ENCODE measurements at places on chromosomes 2 and 18.

- no peak for DNase-seq
Measured at GRCh38 chr2:83596592-83597282, 862.3 kb downstream of the SUCLG1 start.

- DNase-seq: peak; percentile 31
Measured at GRCh38 chr18:75679331-75679730, 251.8 kb upstream of the SMIM21 start.

- no peak for DNase-seq
Measured at GRCh38 chr18:46771141-46771540, 14.3 kb upstream of the ST8SIA5 start.

- DNase-seq: no peak
Measured at GRCh38 chr2:153443106-153443505, 35.5 kb downstream of the RPRM start.

- no peak for DNase-seq
Measured at GRCh38 chr2:7438855-7439254, 521.6 kb downstream of the RNF144A start.

- DNase-seq: no peak
Measured at GRCh38 chr2:213247566-213247965, 36.7 kb upstream of the SPAG16 start.

DNA sequence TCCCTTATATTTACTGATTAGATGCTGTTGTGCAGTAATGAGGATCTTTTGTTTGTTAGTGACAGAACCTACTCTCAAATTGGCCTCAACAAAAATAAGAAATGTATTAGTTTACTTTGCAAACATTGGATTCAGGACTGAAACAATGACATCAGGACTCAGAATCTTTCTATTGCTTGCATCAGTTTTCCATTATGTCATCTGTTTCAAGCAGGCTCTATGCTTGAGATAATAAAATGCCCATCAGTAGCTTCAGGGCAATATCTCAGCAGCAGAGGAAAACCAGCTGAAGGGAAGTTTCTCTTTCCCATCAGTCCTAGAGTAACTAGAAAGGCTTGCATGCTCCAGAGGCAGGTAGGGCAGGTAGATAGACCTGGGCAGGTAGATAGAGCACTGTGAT, 375.5 kb upstream of the SLC8A1 start:
- no peak for DNase-seq

GRCh38 chr2:129058981-129059380, 740.3 kb upstream of the HS6ST1 start:
- no peak for DNase-seq

GRCh38 chr18:8787794-8788193, 82.4 kb downstream of the MTCL1 start:
- DNase-seq: no peak

DNA sequence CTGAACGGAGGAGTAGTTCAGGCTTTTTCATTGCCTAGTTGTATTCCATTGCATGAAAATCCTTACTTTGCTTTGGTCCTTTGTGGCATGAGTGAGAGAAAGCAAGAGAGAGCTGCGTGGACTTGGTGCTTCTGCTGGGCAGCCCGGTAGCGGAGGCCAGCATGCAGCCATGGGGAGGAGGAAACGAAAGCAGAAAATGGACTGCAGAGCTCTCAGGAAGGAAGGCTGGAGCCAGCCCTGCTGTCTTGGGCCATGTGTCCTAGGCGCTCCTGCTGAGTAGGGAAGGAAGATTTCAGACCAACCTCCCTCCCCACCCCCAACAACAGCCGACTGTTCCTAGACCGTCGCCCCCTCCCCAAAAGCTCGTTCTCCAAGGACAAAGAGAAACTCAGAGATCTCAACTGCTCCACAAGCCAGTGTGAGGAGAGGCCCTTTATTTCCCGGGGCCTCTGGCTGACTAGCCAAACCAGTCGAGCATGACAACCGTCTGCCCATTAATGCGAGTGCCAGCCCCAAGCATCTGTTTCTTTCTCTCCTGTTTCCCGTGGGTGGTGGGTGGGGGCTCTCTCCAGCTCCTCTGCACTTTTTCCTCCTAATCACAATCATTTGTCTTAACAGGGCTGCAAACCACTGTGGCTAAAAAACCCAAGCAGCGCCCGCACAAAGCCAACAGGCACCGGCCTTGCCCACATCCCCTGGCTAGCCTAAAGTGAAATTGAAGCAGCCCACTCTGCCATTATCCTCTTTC, 66.8 kb upstream of the FZD7 start:
- no peak for DNase-seq

DNA sequence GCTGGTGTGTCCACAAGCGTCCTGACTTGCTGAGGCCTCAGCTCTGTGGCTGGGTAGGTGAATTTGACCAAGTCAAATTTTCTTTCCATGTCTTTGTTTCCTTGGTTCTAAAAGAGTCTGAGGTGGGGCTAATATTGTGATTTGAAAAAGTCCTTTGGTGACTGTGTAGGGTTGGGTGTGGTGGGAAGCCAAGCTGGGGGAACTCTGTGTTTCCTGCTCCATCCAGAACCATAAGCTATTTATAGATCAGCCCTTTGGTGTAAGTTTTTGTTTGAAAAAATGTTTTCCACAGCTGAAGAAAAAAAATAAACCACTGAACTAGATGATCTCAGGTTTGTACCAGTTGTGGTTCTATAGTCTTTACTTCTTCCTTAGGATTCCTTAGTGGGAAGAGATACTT, 462.7 kb downstream of the TGIF1 start:
- no peak for DNase-seq

GRCh38 chr2:20781656-20782265, 41.1 kb downstream of the LDAH start:
- DNase-seq: no peak

- DNase-seq: no peak
Measured at GRCh38 chr2:109531221-109531620, 82.5 kb downstream of the SEPTIN10 start.

GRCh38 chr18:77457681-77458080, 208.0 kb downstream of the GALR1 start:
- DNase-seq: no peak

DNA sequence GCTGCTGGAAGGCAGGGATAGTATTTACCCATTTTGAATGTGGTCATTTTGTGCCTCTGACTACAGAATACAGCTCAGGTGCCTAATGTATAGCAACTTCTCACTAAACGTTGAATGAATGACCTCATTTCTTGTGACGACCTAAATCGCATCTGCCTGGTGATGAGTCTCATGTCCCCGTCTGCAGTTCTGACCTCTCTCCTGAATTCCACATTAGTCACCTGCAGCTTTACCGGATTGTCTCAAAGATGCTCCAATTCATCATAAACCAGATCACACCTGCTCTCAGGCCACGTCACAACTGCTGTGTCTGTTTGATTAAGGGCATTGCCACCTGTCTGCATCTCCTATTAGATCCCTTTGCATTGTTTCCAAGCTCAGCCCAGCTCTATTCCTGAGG, 133.6 kb upstream of the MYT1L start:
- no peak for DNase-seq

GRCh38 chr2:128371648-128372345, 53.1 kb upstream of the HS6ST1 start:
- DNase-seq: no peak

- no peak for DNase-seq
Measured at GRCh38 chr18:61239051-61239450, 94.2 kb upstream of the CDH20 start.

DNA sequence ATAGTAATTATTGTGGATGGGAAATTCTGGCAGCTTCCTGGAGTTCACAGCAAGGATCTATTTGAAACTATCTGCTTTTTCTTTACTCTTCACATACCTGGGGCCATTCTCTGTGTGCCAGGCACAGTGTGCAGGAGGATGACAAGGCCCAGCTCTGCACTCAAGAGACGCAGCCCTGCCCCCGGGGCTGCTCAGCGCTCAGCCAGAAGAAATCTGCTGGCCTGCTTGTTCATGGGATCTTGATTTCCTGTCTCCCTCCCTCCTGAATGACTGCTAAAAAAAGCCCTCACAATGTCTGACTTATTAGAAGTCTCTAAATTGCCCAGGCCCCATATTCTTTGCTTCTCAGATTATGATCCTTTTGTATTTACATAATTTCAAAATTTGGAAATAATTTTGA, 210.9 kb downstream of the DCDC2C start:
- DNase-seq: no peak

DNA sequence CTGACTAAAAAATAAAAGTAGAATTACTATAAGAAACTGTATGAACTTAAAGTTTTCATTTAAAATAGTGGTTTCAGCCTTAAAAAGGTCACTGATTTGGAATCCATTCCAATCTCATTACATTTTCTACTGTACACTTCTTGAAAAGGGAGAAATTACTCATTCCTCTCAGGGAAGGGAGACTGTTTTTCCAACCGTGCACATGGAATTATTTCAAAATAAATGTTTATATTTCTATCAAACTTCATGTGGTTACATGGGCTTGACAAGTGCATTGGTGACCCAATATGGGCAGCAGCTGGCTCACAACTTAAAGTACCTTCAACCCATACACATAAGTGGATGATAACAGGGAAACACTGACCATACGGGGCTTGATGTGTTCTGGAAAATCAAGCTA, 324.5 kb upstream of the THUMPD2 start:
- DNase-seq: no peak

Measured in psoas muscle (tissue), 8 donors.